T-cell (primary cell): ENCODE measurements at places on chromosomes 4 and X. TPM values are rescaled to one million over a fixed set of nuclear protein-coding genes. Genes with fewer than 3 reads are reported as not detected.

CENPVL2 gene
- not detected for total RNA-seq

ADH1B gene
- 2.0 TPM for total RNA-seq

DOCK11 gene
- 92.3 TPM for total RNA-seq

RTL3 gene
- not detected for total RNA-seq

FAM47E gene
- 0.19 TPM for total RNA-seq

DNA sequence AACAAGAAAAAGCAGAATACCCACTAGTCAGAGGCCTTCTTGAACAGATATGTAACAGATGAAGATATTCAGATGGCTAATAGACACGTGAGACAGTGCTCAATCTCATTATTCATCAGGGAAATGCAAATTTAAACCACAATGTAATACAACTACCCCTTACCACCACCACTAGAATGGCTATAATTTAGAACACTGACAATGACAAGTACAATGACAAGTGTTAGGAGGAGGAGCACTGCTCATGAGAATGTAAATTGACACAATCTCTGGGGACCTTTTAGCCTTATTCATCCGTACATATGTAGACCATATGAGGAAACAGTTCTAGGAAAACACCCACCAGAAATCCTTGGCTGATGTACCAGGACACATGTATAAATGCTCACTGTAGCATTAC, 13.1 kb downstream of the ZNF81 start:
- no peak for DNase-seq
- H3K4me1 ChIP-seq = no peaks in the 10 kb centered on the region
- H3K36me3 ChIP-seq = no peaks in the 10 kb centered on the region
- no peak overlapping the region for H3K27ac ChIP-seq
- H3K4me3 ChIP-seq = no peak overlapping the region

DNA sequence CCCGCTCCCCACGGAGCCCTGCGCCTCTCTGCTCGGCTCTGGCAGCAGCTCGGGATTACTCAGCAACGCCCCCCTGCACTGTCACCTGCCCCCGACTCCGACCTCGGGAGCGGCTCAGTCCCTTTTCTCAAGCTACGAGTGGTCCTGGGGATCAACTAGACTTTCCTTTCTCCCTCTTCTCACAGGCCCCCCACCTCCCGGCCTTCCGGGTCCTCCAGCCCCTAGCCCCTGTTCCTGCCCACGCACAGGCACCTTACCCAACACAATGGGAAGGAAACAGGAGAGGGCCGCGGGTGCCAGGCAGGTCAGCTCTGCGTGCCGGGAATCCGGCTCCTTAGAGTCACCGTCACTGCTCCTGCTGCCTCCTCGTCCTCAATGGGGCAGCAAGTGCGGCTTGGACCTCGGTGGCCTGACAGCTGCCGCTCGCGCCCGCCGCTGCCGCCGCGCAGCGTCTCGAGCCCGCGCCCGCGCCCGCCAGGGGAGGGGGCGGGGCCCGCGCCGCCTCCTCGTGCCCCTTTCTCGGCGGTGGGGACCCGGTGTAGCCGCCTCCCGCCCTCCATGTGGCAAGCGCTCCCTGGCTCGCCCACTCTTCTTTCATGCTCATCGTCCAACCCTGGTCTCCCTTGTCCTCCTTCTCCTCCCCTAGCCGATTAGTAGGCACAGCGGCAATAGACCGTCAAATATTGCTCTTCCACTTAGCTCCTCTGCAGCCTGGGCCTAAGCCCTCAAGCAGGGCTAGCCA, at the start of gene RAB9B:
Gene RAB9B (minus strand): TSS at position 455 of the 742 bp plus-strand sequence. CDS start 6,473 bp downstream, outside the sequence.
- no peaks in the 10 kb centered on the region for H3K36me3 ChIP-seq
- peak within 1 kb of the TSS; percentile 64 for H3K4me3 ChIP-seq
- H3K27me3 ChIP-seq = no peaks in the 10 kb centered on the region
- no peak within 1 kb of the TSS for H3K27ac ChIP-seq
- no peaks in the 10 kb centered on the region for H3K4me1 ChIP-seq

DNA sequence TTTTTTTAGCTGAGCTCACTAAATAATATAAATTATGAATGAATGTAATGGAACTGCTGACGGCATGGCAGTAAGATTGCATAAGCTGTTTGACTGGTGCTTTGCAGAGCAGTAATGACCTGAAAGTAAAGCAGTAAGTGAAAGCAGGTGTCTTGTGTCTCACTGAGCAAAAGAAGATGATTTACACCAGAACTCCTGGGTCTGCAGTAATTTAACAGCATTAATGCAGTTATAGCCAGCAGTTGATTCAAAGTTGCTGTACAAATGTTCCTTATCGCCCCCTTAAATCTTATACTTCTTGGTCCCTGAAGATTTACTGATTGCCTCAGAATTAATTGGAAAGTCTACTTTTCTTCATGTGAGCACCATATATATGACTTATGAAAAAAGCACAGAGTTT, 187.7 kb downstream of the DCTD start:
- H3K27ac ChIP-seq = no peak overlapping the region
- H3K4me1 ChIP-seq = no peaks in the 10 kb centered on the region
- no peaks in the 10 kb centered on the region for H3K36me3 ChIP-seq
- H3K27me3 ChIP-seq = no peaks in the 10 kb centered on the region

DNA sequence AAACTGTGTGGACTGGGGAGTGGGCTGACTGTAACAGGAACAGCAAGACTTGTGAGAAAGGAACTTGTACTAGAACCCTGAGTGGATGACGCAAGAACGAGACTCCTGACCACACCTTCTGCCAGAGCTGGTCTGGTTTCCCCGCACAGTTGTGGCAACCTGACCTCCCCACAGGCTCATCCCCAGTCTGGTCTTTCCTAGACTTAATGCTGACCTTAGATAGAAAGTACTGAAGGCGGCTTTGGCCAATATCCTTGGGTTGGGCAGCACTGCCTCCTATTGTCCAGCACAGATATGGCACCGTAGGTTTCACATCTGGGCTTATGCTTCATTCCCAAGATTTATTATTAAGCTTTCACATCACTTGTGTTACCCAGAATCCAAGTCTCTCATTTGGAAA, 137.8 kb upstream of the FRG1 start:
- no peaks in the 10 kb centered on the region for H3K36me3 ChIP-seq
- H3K4me3 ChIP-seq = no peak overlapping the region
- no peaks in the 10 kb centered on the region for H3K4me1 ChIP-seq
- no peak overlapping the region for H3K27ac ChIP-seq

DNA sequence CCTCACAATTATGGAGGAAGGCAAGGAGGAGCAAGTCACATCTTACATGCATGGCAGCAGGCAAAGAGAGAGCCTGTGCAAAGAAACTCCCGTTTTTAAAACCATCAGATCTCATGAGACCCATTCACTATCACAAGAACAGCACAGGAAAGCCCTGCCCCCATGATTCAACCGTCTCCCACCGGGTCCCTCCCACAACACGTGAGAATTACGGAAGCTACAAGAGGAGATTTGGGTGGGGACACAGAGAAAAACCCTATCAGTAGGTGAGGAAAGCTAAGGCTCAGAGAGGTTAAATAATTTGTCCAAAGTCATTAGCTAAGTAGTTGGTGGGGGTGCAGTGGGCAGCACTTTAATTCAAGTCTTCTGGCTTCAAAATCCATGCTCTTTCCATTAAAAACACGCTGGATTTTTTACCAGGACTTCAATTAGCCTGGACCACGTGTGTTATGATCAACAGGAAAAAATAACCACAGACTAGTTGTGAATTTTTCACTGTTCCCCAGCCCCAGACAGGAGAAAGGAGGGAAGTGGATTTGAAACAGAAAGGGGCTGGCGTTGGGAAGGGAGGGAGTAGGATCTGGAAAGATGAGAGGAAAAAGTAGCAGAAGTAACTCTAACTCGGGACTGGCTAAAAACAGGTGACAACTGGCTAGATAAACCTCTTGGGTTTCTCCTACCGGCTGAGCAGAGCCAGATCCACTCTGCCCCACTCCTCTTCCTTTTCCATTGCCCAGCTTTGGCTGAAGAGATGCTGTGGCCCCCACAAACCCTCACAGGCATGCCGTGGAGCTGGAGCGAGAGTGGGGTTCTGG, 986 bp downstream of the MTMR8 start:
- peak overlapping the region; percentile 84 for H3K4me3 ChIP-seq
- no peaks in the 10 kb centered on the region for H3K36me3 ChIP-seq
- DNase-seq = no peak
- H3K4me1 ChIP-seq = peaks cover 13% of the 10 kb centered on the region
- H3K27me3 ChIP-seq = no peaks in the 10 kb centered on the region

DNA sequence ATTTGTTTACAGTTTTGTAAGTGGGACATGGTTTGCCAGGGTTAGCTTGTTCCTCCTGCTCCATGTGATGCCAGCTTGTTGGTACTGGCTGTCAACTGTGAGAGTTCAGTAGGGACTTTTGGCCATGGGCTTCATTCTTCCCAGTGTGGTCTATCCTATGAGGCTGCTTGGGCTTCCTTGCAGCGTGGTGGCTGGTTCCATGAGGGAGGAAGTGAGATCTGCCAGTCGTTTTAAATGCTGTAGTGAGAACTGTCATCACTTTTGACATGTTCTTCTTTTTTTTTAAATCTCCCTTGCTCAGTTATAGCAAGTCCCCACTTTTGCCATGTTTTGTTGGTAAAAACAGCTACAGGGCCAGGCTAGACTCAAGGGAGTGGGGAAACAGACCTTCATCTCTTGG, 15.9 kb downstream of the NSD2 start:
- H3K36me3 ChIP-seq = no peaks in the 10 kb centered on the region
- no peaks in the 10 kb centered on the region for H3K4me1 ChIP-seq
- no peak overlapping the region for H3K4me3 ChIP-seq
- no peak overlapping the region for H3K27ac ChIP-seq
- no peak for DNase-seq

GRCh38 chr4:8281519-8282133, 12.1 kb downstream of the HTRA3 start:
- H3K27me3 ChIP-seq = peaks cover 12% of the 10 kb centered on the region
- H3K36me3 ChIP-seq = no peaks in the 10 kb centered on the region
- DNase-seq = no peak
- no peaks in the 10 kb centered on the region for H3K4me1 ChIP-seq
- no peak overlapping the region for H3K27ac ChIP-seq

- no peaks in the 10 kb centered on the region for H3K4me1 ChIP-seq
- H3K36me3 ChIP-seq = no peaks in the 10 kb centered on the region
- no peak overlapping the region for H3K4me3 ChIP-seq
- H3K27me3 ChIP-seq = no peaks in the 10 kb centered on the region
- DNase-seq = no peak
- H3K27ac ChIP-seq = no peak overlapping the region
Observed at GRCh38 chr4:17066972-17067371, 168.5 kb upstream of the LDB2 start.

GRCh38 chr4:41728573-41728913, 20.0 kb downstream of the PHOX2B start:
- no peak overlapping the region for H3K4me3 ChIP-seq
- H3K36me3 ChIP-seq = no peaks in the 10 kb centered on the region
- no peaks in the 10 kb centered on the region for H3K4me1 ChIP-seq
- no peak overlapping the region for H3K27ac ChIP-seq
- no peak for DNase-seq

- H3K27me3 ChIP-seq = no peaks in the 10 kb centered on the region
- H3K4me1 ChIP-seq = no peaks in the 10 kb centered on the region
- no peak for DNase-seq
- H3K4me3 ChIP-seq = no peak overlapping the region
- H3K36me3 ChIP-seq = no peaks in the 10 kb centered on the region
Observed at GRCh38 chr4:81039351-81039972, 9.0 kb downstream of the BMP3 start.

GRCh38 chr4:115042496-115042895, 70.9 kb downstream of the NDST4 start:
- DNase-seq = no peak
- H3K4me1 ChIP-seq = no peaks in the 10 kb centered on the region
- no peak overlapping the region for H3K4me3 ChIP-seq

- DNase-seq = no peak
- H3K27me3 ChIP-seq = no peaks in the 10 kb centered on the region
- H3K4me3 ChIP-seq = no peak overlapping the region
- H3K4me1 ChIP-seq = peaks cover 8% of the 10 kb centered on the region
- no peak overlapping the region for H3K27ac ChIP-seq
Observed at GRCh38 chr4:38371391-38371851, 292.6 kb upstream of the KLF3 start.

DNA sequence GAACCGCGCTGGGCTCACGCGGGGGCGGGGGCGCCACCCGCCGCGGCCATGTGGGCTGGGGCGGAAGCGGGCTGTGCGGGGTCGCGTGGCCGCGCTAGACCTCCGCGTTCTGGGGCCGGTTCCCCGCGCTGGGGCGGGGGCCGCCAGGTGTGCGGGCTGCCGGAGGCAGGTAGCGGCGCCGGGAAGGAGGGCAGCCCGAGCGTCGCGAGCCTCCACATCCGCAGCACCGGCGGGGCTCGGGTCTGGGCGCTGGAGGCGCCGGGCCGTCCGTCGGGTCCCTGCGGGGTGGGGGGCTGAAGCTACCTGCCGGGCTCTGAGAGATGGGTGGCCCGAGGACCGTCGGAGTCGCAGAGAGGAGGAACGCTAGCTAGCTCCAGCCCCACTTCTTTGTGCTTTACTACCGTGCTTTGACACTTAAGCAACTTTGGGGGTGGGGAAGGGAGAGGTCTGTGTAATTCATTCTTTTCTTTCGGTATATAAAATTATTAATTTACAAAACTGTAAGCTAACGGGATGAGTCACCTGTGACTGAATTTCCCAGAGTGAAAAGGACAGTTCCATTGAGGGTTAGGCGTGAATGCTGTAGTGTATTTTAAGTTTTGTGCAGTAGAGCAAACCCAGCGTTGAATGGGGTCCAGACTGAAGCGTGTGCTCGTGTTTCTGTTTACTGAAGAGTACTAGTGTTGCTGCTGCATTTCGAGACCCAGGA, 689 bp downstream of the METAP1 start:
- no peaks in the 10 kb centered on the region for H3K36me3 ChIP-seq
- peaks cover 16% of the 10 kb centered on the region for H3K4me1 ChIP-seq
- no peak for DNase-seq
- peak overlapping the region; percentile 97 for H3K4me3 ChIP-seq
- H3K27ac ChIP-seq = peak overlapping the region; percentile 34

DNA sequence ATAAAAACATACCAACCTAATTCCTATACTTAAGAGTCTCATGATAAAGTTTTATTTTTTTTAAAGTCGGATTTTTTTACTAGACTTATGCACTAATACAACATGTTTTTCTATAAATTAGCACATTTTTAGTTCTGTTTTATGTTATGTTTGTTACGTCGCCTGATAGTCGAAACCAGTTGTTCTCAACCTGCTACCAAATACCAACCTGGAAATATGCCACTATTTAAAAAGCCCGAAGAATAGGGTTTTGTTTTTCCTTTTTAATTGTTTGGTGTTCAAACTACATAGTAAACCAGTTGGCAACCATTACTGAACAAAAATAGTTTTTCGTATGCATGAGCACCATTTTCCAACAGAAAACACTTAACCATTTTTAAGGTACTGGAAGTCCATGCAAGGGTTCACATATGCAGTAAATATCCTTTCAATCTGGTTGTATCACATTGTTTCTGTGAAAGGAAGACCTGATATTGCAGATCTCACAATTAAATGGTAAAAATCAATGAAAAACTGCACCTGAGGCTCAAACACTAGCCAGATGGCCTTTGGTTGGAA, 1.4 kb downstream of the WDFY3 start:
- H3K4me3 ChIP-seq = no peak overlapping the region
- no peak for DNase-seq
- peaks cover 4% of the 10 kb centered on the region for H3K4me1 ChIP-seq
- H3K27ac ChIP-seq = no peak overlapping the region

GRCh38 chr4:105434940-105435339, 38.9 kb downstream of the PPA2 start:
- no peak overlapping the region for H3K27ac ChIP-seq
- no peaks in the 10 kb centered on the region for H3K4me1 ChIP-seq
- no peak overlapping the region for H3K4me3 ChIP-seq
- H3K36me3 ChIP-seq = peaks cover 46% of the 10 kb centered on the region

GRCh38 chr4:76035799-76036380, at the start of gene CXCL11:
Gene CXCL11, minus strand, starts transcription at chr4:76036070. Its CDS starts 83 bp downstream, at chr4:76035987.
- no peaks in the 10 kb centered on the region for H3K27me3 ChIP-seq
- no peaks in the 10 kb centered on the region for H3K4me1 ChIP-seq
- H3K27ac ChIP-seq = no peak within 1 kb of the TSS
